CD4-positive, alpha-beta T cell treated with Interleukin-2 at 100 ng/mL for 4 hours (primary cell): ENCODE measurements at places on chromosomes 13 and 19.

- peak; percentile 56 for DNase-seq
Measured at GRCh38 chr13:97028441-97029299, 34.4 kb upstream of the OXGR1 start.

GRCh38 chr19:51181913-51182419 is 39.9 kb downstream of the SIGLEC7 start:
- DNase-seq: no peak

- no peak for DNase-seq
Measured at GRCh38 chr19:16591803-16592556, 19.8 kb upstream of the SLC35E1 start.

GRCh38 chr13:91375116-91375729 is 23.2 kb upstream of the GPC5 start:
- peak; percentile 24 for DNase-seq

DNA sequence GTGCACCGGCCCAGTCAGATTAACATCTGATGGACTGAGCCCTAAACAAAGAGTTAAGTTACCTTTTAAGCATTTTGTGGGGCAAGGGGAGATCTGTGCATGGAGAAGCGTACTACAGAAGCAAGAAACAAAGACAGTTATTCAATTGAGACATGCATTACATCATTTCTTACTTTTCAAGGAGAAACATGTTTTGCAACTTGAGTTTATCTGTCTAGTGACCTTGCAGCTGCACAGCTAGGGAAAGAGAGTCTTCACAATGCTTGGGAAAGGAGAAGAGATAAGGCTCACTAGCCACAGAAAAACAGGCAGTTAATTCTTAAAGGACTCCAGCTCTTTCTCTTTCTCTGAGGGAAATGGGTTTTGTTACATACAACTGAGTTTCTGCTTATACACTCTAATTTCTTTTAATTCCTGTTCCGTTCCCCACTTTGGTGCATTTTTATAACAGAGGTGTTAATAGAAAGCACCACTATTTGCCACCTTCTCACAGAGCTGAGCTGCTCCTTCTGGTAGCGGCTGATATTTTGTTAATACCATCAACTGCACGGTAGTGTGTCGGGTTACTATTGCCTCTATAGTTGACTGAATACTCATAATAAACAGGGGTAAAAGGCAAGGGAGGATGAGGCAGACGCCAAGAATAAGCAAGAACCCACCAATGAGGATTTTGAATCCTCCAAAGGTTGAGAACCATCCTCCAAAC is 55.9 kb downstream of the ZNF431 start:
- no peak for DNase-seq

- DNase-seq: no peak
Measured at GRCh38 chr19:1510442-1510806, 2.4 kb downstream of the ADAMTSL5 start.

DNA sequence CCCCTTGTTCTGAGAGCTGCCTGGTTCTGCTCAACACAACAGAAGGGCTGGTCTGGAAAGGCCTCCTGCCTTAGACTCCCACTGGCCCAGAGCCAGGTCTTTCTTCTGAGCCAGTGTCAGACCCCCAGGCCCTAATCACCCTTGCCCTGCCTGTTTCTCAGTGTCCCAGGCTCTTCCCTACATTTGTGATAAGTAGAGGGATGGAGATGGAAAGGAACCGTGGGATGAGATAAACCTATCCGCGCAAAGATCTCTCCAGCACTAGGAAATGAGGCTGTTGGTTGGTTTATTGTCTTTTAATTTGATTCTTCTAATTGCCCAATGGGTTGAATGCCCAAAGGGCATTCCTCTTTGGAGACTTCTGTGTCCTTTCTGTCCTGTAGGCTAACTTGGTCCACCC is 470.0 kb downstream of the TSHZ3 start:
- DNase-seq: no peak

DNA sequence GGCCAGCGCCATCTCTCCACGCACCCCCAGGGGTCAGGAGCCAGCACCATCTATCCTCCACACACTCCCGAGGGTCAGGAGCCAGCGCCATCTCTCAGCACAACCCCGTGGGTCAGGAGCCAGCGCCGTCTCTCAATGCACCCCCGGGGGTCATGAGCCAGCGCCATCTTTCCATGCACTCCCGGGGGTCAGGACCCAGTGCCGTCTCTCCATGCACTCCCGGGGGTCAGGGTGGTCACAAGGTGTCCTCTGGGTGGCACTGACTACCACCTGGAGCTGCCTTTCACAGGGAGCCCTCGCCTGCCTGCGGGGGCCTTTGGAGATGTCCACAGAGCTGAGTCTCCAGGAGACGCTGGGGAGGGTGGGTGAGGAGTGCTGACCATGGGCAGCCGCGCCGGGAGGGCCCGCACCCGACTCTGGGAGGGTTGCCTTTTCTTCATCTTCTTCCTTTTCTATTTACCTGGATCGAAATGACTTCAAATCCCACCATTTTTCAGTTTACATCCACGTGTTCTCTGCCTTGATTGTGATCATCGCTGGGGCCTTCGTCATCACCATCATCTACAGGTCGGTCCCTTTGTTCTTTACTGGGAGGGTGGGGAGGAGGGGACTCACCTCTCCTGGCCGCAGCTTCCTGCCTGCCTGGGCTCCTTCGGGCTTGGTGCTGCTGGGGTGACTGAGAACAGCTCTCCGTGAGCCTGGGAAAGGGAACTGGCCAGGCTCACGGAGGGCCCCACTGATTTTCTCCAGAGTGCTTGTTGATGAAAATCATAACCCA is 19.1 kb downstream of the TEX29 start:
- no peak for DNase-seq

GRCh38 chr19:42254850-42255765 is at the start of gene ERF:
TSS of gene ERF (minus strand) at chr19:42255128. CDS start at chr19:42254999, 129 bp downstream.
- DNase-seq: peak; percentile 94

- DNase-seq: no peak
Measured at GRCh38 chr13:23320926-23321534, 112.5 kb downstream of the SACS start.

DNA sequence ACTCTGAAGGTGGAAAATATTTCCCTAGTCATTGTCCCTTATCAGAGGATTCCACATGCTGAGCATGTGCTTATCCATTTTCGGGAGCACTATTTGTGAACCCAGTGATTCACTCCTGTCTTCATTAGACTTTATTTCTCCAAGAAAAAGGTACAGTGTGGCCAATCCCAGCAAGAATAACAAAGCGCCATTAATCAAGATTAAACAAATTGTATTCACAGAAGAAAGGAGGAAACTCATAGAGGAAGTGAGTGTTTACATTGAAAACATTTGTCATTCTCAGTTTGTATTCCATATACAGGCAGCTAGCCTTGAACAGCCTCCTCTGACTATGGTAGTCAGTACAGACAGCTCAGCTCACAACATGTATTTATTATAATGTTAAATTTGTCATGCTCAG is 1669.9 kb upstream of the SPRY2 start:
- DNase-seq: no peak

DNA sequence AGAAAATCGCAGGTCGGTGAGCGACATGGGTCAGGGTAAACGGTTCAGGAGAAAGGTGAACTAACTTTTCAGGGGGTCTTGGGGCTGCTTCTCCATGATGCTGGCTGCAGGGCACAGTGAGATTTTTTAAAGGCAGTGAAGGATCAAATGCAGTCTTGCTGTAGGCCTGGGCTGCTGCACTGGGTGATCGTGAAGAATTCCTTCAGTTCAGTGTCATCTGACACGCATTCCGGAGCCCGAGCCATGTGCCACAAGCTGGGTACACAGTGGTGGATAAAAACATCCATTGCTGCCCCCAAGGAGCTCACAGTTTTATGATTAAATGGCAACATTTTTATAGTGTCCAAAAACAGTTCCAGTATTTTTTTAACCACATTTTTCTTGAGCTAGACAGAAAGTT is 56.3 kb upstream of the GPR12 start:
- DNase-seq: no peak

DNA sequence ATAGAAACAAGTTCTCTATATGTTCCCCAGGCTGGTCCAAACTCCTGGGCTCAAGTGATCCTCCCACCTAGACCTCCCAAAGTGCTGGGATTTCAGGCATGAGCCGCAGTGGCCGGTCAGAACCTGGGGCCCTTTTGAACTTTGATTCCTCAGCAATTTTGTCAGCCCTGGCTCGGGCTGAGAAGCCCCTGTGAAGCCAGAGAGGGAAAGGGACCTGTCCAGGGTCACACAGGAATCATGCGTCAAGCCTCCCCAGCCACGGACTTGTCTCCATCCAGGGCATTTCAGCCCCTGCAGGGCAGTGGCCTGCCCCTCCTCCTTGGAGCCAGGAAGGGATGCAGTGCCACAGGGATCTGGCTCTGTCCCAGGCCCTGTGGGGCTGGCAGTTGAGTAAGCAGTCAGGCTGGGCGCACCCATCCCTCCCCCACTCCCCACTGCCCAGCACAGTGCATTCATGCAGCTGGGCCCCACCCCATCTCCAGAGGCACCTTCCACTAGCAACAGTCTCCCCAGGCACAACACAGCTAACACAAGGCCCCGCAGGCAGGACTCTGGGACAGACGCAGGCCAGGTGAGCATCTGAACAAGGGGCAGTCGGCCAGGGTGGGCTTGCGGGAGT is at the start of gene CAPS:
TSS of gene CAPS (plus strand) at position 516 of the 619 bp plus-strand sequence. CDS start 153 bp downstream, outside the sequence.
- DNase-seq: no peak

DNA sequence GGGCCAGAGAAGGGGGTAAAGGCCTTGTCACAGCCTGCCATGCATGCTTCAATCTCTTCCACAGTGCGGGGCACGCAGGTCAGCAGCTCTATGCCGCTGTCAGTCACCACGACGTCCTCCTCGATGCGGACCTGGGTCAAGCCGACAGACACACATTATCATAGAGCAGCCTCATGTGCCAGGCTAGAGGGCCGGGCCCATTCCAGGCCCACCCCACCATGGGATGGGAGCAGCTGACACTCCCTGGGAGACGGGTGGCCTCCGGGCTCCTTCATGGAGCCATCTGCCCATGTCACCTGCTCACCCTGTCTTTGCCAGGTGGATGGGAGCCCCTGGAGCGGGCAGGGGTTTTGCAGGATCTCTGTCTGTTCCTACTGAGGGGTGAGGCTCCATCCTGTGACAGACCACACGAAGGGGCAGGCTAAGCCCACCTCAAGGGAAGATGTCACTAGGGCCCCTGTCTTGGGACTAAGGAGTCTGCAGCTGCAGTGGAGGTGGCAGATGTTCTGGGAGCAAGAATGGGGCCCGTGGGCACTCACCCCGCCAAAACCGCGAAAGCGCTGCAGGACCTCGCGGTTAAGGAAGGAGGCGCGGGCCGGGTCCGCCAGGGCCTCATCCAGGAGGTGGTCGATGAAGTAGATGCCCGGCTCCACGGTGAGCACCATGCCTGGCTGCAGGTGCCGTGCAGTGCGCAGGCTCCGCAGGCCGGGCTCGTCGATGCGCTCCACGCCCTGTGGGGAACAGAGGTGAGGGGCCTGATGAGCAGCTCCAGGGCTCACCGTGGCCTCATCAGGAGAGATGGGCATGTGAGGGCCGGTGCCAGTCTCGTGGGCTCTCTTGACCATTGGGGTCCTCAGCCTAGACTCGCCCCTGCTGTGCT is 14.1 kb downstream of the CEBPG start:
- DNase-seq: no peak

GRCh38 chr19:35673121-35673804 is 6.9 kb downstream of the UPK1A start:
- peak; percentile 43 for DNase-seq

DNA sequence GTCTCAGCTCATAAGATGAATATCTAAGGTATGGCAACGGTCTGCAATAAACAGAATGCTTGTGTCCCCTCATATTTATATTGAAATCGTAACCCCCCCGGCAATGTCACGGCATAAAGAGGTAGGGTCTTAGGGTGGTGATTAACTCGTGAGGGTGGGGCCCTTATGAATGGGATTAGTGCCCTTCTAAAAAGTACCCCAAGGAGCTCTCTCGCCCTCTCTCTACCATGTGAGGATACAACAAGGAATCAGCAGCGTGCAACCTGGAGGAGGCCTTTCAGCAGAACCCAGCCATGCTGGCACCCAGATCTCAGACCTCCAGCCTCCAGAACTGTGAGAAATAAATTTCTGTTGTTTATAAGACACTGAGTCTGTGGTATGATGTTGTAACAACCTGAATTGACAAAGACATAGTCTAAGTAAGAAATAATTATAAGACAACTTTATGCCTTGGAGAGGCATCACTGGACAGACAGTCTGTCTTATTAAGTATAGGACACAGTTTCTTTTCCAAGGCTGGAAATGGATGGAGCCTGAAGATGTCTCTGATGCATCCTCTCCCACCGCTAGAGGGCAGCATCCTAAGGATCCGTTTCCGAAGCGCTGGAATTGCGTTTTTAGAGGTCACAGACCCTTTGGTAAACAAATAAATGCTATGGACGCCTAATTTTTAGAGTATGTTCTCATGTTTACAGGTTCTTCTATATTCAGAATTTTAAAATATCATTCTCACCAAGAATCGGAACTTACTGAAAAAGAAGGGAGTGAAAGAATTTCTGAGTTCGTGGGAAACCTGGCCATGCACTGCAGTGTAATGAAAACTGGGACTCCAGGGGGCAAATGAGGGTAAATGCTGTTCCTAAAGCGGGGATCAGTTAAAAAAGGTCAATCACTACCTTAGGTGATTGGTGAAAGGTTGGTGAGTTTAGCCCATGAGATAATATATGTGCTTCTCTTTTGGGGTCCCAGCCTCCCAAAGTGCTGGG is 13.3 kb upstream of the LEUTX start:
- peak; percentile 41 for DNase-seq

- DNase-seq: peak; percentile 40
Measured at GRCh38 chr19:532561-533363, 1.2 kb downstream of the CDC34 start.

DNA sequence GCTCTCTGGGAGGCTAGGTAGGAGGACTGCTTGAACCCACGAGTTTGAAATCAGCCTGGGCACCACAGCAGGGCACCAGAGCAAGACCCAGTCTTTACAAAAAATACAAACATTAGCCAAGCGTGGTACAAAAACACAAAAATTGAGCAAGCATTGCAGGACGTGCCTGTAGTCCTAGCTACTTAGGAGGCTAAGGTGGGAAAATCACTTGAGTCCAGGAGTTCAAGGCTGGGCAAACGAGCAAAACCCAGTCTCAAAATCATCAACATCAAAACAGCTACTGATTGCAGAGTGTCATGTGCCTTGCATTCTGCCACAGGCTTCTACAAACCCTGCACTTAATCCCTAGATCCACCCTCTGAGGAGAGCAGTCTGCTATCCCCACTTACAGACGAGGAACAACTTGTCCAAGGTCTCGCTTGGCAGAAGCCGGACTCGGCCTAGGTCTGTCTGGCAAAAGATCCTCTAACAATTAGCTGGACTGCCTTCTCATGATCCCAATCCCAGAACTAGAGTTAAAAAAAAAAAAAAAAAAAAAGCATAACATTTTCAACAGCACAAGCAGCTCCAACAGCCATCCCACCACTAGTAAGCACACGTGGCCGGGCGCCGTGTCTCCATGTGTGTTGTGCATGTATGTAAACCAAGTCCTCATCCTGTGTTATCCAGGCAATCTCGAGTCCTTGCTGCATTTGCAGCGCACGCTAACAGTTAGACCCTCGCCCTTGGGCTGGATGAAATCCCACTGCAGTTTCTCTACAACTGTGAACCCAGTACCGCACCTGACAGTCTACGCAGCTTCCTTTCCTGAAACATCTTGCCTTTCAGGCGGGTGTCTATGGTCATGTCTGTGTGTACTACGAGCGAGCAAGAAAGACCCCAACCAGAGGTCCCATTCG is 2.0 kb downstream of the PPP6R1 start:
- peak; percentile 14 for DNase-seq
